ENCODE measurements at places on chromosomes 3 and 15.

DNA sequence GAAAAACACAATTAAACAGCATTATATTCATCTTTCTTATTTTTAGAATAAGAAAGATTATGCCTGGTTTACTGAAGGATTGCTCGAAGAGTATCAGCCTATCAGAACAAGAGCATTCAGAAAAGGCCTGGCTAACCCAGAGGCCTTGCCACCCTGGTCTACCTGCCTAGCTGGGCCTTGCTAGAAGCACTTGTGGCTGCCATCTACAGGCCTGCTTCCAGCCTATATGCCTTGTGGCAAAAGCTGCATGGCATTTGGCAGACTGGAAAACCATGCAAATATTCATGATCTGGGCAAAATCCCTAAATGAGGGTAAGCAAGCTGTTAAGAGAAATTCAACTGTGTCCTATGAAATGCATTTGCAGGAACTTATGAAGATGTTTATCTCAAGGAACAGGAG, 9.3 kb upstream of the ATP13A4 start:
- DNase-seq = no peak

- no peak for DNase-seq
These were observed 231.6 kb upstream of the GOLGA6L4 start for GRCh38 chr15:84003791-84004503.

DNA sequence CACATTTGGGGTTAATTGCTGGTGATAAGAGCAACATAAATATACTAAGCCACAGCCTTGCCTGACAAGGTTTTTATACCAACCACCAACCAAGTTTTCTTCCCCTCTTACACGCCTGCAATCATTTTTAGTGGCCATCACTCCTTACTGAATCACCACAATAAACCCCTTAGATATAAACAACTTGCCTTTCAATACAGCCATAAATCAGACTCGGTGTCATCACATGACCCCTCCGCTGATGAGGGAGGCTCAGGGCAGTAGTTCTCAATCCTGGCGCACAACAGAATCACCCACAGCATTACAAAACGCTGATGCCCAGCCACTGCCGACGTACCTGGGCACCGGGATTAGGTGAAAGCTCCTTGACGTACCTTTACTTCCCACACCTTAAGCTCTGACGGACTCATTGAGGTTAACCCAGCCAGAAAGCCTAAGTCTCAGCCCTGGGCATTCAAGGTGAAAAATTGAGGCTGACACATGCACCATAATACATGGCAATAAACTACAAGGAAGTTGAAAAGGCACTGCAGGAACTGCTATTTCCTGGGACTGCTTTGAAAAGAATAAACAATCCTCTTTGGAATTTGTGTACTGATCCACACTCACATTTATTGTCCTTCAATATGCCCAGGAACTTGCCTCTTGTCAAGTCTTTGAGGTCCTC, 17.1 kb downstream of the ADCY5 start:
- no peak for DNase-seq

GRCh38 chr15:61422773-61423172, 193.7 kb upstream of the RORA start:
- no peak for DNase-seq
